ENCODE measurements at places on chromosomes 3 and 15. TPM values are rescaled to one million over a fixed set of nuclear protein-coding genes. Genes with fewer than 3 reads are reported as not detected.

The AGBL1 gene
- not detected for total RNA-seq

DNA sequence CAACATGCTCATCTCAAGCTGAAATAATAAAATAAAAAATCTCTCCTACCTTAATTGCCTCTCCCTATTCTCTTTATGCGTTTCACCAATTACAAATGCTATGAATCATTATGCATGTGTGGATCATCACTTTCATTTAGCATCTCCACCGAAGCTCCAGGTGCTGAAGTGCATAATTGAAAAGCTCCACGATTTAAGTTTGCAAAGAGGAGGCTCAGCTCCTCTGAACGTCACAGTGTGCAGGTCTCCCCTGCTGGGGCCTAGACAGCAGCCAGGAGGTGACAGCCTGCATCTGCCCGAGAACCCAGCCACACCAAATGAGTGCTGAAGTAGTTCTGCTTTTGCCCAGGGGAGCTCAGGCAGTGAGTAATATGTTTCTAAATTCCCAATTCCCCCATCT lies 60.5 kb upstream of the GLCE start:
- H3K4me1 ChIP-seq, result peaks cover 7% of the 10 kb centered on the region
- H3K36me3 ChIP-seq, result no peaks in the 10 kb centered on the region
- no peak overlapping the region for H3K27ac ChIP-seq
- peaks cover 20% of the 10 kb centered on the region for H3K27me3 ChIP-seq
- H3K4me3 ChIP-seq, result no peak overlapping the region

- H3K4me1 ChIP-seq, result no peaks in the 10 kb centered on the region
- peaks cover 35% of the 10 kb centered on the region for H3K27me3 ChIP-seq
- no peak for DNase-seq
- no peak overlapping the region for H3K27ac ChIP-seq
These were observed 20.1 kb downstream of the PRR23A start for GRCh38 chr3:138985932-138986331.

The LRRK1 gene
- total RNA-seq, result 1.6 TPM

DNA sequence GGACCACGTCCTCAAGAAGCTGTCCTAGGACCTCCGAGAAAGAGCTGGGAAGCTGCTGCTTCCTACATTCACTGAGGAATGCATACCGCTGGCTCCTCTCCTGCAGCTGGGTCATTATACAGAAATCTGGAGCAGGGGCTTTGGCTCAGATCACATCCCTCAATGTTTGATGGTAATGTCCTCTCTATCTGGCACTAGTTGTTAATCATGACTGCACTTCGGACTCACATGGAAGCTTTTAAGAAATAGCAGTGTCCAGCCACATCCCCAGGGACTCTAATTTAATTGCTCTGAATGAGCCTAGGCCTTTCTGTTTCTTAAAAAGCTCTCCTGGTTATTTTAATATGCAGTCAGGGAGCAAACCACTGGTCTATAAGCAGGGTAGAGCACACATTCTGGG lies 25.7 kb upstream of the MYRIP start:
- peaks cover 16% of the 10 kb centered on the region for H3K27me3 ChIP-seq
- no peak for DNase-seq
- H3K36me3 ChIP-seq, result no peaks in the 10 kb centered on the region
- no peaks in the 10 kb centered on the region for H3K4me1 ChIP-seq
- H3K27ac ChIP-seq, result no peak overlapping the region
